Amniotic stem cell (primary cell): ENCODE measurements at places on chromosomes 1 and 21.

- no peak for DNase-seq
These were observed 40.3 kb upstream of the TLR5 start for GRCh38 chr1:223183268-223183862.

DNA sequence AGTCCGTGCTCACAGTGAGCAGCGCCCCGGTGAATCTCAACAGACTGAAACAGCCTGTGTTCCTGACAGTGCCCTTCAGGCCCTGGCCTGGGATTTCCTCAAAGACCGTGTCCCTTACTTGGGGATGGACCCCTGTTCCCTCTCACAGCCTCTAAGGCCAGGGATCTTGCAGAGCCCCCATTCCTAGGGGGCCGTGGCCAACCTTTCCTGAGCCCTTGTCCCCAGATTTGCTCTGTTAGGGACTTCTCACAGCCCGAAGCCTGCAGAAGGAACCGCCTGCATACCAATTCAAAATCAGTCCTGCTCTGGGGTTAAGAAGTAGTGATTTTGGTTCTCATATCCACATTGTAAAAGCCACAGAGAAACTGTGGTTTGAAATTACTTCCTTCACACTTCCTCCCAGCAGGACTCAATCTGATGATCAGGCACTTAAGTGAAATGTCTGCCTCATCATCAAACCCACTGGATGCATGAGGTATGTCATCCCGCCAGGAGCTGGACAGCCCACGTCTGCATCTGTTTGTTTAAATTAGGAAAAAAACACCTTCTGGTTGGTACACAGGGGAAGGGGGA lies 14.9 kb downstream of the ABCA4 start:
- DNase-seq, result no peak

DNA sequence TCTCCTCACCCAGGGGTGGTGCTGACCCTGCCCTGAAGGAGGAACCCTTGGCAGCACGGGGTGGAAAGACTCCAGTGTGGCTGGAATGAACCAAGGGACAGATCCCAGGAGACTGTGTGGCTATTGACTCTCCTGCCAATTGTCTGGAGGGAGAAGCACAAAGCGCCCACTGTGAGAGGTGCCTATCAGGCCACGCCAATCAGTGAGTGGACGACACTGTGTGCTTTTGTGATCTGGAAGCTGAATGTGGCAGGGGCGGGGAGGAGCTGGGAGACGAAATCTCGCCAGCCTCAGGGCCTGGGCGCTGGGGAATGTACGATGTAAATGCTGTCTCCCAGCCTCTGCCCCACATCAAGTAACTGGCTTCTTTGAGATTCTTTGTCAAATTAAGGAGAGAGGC lies 167.1 kb downstream of the ZBTB18 start:
- no peak for DNase-seq

DNA sequence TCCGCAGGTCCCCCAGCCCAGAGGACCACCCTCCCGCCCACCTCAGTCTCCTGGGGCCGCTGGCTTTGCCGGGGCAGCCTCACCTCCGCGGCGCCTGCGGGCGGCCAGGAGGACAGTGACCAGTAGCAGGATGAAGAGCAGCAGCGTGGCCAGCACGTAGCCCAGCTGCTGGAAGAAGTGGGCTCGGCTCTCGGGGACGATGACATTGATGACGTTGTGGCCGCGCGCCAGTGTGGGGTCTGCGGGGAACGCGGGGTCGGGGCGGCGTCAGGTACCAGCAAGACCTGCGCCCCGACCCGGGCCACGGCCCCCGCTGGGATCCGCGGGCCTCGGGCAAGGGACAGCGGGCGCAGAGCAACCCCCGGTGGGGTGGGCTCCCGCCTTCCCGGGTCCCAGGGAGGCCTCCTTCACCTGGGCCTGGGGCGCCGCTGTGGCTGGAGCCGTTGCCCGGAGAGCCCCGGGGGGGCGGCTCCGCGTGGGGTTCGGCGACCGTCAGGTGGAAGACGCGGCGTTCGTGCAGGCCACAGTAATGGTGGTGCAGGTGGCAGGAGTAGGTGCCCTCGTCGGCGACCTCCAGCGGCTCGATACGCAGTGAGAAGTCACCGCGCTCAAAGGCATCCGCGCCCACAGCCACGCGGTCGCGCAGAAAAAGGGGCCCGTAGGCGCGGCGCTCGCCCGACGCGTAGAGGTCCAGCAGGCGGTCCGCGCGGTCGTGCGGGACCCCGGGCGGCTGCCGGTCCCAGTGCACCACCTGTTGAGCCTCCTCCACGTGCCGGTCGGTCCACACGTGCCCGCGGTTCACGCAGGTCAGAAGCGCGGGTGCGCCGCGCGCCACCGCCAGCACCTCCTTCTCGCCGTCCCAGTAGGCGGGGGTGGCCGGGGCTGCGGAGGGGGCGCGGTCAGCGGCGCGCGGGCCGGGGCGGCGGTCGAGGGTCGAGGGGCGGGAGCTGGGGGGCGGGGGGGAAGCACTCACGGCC lies 3.8 kb downstream of the MXRA8 start:
- DNase-seq, result no peak

DNA sequence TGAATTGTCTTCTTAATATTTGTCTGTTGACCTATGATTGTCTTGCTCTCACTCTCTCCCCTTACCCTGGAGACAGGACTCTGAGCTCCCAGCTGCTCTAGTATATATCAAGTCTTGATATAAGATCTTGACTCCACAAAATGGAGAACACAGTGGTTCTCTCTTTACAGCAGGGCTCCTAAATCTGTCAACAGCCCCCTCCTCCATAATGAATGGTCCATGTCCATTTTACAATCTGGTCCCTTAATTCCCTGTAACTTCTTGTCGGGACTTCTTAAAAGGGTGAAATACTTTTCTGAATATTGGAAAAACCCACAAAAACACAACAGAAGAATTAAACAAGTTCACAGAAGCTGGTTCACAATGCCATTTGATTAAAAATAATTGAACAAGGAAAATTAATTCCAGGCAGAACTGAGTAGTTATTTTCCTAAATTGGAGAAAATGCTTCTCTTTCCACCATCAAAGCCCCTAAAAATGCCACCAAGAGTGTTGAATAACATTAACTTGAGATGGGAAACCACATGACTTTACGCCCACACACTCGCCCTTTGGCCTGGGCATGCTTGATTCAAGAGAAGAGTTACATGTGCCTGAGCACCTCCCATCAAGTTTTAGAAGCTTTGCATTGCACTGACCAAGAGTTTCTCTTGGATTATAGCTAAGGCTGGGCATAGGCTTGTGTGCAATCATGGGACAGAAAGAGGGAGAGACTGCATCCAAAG lies 109.8 kb downstream of the TOMM20 start:
- DNase-seq, result no peak

DNA sequence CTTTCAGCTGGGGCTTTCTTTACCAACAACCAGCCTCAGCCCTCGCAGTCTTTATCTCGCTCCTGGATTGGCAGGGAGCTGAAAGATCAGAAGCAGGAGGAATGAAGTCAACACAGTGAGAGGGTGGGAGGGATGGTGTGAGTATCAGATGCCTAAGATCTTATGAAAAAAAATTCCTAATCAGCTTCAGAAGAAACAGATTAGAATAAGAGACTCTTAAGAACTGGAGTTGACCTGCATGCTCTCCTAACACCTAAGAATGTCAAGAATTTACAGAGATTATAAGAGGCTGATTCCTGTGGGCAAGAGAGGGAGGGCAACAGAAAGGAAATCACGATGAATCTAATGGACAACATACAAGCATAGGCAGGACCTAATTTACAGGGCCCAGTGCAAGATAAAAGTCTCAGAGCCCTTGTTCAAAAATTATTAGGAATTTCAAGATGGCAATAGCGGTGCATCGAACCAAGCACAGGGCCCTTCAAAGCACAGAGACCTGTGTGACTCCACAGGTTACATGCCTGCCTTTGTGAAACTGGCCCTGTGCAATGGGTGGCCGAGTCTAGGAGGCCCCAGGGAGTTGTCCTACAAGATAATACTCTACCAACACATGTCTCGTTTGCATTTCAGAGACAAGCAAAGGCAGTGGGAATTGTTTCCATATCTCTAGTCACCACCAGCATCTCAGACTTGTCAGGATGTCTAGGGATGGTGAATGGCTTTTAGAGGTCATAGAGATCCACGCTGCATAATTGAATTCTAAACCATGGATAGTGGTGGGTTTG lies 65.3 kb upstream of the PPP2R5A start:
- no peak for DNase-seq

GRCh38 chr1:17306407-17306806 lies 1.6 kb upstream of the PADI4 start:
- DNase-seq, result no peak

GRCh38 chr1:42164551-42165420 lies at the start of gene GUCA2A:
GUCA2A (minus strand) TSS chr1:42164745; CDS start chr1:42164712, 33 bp downstream.
- DNase-seq, result no peak

- DNase-seq, result no peak
These were observed 207.9 kb upstream of the CACYBP start for GRCh38 chr1:174791863-174792262.
